ENCODE measurements at places on chromosomes 12 and 14.
A peak's percentile ranks its signal among the peaks of the same experiment; 100 is the strongest.

- peak; percentile 76 for DNase-seq
Measured at GRCh38 chr12:51323966-51324895, at the start of gene BIN2. Gene BIN2 (minus strand): TSS chr12:51324174. CDS start chr12:51324102, 72 bp downstream.

- DNase-seq = no peak
Measured at GRCh38 chr12:122245553-122245952, 19.7 kb upstream of the DIABLO start.

- DNase-seq = no peak
Measured at GRCh38 chr12:56713345-56713744, 11.8 kb downstream of the NACA start.

GRCh38 chr12:12661086-12661856 is 34.7 kb downstream of the GPR19 start:
- DNase-seq = no peak

DNA sequence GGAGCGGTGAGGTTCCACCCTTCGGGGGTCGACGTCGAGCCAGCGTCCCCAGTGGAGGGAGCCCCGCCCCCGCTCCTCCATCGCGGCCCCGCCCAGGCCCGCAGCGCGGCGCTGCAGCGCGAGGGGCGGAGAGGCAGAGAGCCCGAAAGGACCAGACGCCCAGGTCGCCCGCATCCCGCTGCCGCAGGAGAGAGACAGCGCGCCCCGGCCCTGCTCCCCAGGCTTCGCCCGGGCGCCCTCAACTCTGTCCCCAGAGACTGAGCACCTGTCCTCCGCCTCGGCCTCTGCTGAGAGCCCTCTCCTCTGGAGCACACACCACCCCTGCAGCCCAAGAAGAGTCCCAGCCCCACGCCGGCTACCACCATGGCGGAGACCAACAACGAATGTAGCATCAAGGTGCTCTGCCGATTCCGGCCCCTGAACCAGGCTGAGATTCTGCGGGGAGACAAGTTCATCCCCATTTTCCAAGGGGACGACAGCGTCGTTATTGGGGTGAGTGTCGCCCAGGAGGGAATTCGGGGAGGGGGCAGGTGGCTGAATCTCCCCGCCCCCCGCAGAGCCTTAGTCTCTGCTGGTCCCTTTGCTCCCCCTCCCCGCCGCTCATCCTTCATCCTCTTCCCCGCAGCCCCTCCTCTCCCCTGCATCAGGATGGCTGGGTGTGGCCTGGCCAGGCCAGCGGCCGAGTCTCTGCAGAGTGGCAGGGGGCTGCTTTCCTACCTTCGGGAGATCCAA is at the start of gene KIF5A:
TSS of gene KIF5A (plus strand) at position 136 of the 732 bp plus-strand sequence. CDS start at position 364, 228 bp downstream.
- peak; percentile 60 for DNase-seq
